Adipocyte (in vitro differentiated cells): ENCODE measurements at places on chromosomes 2 and 18.

- DNase-seq, result peak; percentile 50
Observed at GRCh38 chr2:172552547-172553291, 3.2 kb upstream of the PDK1 start.

GRCh38 chr2:65765376-65765775, 333.0 kb upstream of the SPRED2 start:
- no peak for DNase-seq

GRCh38 chr2:173392731-173393130, 38.1 kb downstream of the CDCA7 start:
- no peak for DNase-seq

- no peak for DNase-seq
Observed at GRCh38 chr18:12098374-12098773, 4.7 kb downstream of the ANKRD62 start.

GRCh38 chr18:49183921-49184320, 233.2 kb upstream of the SMAD7 start:
- DNase-seq, result no peak

DNA sequence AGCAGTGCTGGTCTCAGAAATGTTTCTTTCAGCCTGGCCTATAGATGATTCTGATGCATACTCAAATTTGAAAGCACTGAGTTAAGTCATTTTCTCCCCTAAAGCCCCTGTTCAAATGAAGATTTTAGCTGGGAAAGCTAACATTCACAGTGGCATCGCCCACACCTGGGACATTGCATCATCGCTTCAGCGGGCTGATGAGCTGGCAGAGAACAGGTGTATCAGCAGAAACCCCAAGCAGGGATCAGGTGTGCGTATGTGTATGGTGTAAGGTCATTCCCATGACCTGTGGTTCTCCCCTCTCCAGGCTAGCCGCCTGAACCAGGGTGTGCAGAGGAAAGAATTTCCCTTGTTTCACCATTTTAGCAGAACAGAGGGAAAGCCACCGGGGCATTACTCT, 56.3 kb downstream of the EPAS1 start:
- DNase-seq, result no peak

- DNase-seq, result no peak
Observed at GRCh38 chr18:335733-336132, 67.9 kb upstream of the THOC1 start.

DNA sequence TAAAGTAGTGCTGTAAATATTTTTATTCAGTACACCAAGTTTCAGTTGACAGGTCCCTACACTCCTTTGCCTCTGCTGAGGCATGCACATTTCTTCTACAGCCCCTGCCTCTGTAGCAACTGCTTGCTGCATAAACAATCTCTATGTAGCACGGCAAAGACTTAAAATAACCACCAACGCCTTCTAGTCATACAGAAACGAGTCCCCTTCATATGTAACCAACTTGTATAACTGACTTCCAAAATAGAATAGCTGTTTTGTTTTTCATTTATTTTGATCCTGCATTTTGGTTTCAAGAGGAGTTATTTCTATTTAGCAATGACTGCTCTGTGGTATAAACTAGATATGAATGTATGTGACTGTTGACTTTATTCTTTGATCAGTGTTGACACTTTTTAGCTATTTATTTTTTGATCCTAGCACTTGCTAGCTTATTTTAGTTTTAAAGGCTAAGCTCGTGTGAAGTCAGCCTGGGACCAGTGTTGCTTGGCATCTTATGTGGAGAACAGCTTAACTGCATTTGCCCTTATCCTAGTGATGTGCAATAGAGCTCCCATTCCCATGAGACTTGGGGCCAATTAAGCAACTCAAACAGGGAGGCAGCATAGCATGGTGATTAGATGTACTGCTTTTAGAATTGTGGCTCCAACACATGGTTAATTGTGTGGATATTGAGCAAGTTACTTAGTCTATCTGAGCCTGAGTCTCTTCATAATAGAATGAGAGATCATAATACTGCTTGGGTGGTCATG, 79.6 kb downstream of the HRH4 start:
- DNase-seq, result no peak

DNA sequence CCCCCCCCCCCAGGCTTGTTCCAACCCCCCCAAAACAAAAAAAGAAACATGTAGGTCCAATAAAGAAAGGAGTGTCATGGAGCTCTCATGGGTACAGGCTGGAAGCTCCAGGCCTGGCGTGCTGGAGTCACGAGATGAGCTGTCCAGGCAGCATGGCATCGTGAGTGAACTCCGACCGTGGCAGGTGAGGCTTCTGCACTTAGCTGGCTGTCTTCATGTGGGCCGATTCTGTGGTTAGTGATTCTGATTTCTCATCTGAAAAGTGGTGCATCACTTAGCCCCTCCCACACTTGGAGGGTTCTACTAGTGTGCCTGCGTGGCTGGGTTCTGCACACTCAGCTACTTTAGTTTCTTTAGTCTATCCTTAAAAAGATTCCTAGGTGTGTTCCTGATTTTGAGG, 126.4 kb upstream of the MGAT5 start:
- no peak for DNase-seq

DNA sequence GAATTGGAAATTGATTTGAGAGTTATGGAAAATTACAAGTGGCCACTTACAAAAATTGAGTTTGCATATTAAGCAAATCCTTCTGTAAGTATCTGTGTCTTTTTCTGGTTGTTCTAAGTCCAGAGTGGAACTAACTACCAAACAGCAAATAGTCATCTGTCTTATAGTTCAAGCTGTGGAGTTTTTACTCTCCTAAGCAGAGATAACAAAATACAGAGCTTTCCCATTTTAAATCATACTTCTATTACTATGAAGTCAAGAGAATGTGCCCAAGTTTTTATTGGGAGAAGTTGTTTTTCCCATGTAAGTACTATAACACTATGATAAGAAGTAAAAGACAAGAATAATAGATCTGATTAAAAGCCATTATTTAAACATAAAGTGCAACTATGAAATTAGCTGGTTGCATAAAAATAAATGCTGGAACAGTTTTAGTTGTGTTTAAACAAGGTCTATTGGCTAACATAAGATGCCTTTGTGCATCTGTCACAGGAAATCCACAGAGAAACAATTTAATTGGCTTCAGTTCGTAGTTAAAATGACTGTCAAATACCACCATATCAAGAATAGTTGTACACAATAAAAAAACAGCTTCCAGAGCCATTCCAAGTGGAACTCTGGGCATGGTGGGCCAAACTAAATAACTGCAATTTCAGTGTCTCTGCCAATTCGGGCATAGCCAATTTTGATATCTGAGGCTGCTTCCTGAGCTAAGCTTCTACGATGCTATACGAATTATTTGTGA, 1467.4 kb upstream of the NXPH2 start:
- peak; percentile 64 for DNase-seq

GRCh38 chr2:96937586-96937985, 48.8 kb downstream of the FAM178B start:
- DNase-seq, result no peak

DNA sequence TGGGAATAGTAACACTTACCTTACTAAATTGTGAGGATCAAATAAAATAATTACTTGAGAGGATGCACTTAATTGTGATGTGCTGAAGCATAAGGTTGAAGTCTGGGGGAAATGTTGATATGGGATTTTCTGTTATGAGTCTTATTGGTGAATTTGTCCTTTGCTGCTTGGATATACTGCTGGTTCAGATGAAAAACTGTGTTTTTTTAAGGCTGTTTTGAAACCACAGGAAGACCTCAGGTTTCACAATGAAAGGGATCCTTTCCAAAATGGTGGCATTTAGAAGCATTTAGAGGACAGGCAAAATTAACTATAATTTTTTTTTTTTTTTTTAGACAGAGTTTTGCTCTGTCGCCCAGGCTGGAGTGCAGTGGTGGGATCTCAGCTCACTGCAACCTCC, 34.9 kb downstream of the SPATS2L start:
- peak; percentile 42 for DNase-seq

DNA sequence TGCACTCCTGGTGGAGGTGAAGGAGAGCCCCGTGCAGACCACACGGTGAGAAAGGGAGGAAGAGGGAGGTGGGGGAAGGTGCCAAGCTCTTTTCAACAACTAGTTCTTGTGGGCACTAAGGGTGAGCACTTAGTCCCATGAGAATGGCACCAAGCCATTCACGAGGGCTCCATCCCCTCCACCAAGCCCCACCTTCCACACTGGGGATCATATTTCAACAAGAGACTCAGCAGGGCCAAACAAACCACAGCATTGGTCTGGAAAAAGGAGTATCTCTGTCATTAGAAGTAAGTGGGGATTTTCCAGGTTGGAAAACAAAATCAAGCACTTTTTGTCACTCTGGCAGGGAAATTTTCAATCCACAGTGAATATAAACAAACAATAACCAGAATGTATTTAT, 38.4 kb downstream of the ZAP70 start:
- peak; percentile 10 for DNase-seq

GRCh38 chr2:192886636-192887035, 691.9 kb upstream of the TMEFF2 start:
- no peak for DNase-seq

- no peak for DNase-seq
Observed at GRCh38 chr2:43201497-43201896, 24.9 kb downstream of the ZFP36L2 start.

DNA sequence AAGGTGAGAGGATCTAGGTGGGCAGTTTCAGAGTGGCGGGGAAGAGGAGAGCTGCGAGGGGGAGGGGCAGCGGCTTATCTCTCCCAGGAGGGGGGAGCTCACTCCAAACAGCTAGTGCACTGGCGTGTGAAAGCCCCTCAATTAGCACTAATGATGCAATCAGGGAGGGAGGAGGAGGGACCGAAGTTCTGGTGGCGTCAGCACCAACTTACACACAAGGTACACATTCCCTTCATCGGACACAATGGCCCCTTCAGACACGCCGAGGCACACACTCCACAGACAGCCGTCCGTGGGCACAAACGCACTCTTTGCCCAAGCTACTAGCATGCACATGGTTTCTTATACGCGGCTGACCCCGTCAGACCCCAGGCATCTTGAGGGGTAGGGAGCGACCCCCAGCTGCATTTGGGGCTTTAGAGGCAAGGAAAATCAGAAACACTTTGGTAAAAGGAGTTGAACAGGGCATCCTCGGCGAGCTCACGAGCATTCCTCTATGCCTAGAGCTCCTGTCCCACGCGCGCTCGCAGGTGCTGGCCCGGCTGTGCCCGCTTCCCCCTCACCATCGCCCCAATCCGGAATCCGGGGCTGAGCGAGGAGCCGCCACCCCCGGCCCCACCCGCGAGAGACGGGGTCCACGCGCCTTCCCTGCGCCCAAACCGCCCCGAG, 868 bp upstream of the PKDCC start:
- no peak for DNase-seq

GRCh38 chr2:135773319-135773718, 31.7 kb downstream of the UBXN4 start:
- no peak for DNase-seq

DNA sequence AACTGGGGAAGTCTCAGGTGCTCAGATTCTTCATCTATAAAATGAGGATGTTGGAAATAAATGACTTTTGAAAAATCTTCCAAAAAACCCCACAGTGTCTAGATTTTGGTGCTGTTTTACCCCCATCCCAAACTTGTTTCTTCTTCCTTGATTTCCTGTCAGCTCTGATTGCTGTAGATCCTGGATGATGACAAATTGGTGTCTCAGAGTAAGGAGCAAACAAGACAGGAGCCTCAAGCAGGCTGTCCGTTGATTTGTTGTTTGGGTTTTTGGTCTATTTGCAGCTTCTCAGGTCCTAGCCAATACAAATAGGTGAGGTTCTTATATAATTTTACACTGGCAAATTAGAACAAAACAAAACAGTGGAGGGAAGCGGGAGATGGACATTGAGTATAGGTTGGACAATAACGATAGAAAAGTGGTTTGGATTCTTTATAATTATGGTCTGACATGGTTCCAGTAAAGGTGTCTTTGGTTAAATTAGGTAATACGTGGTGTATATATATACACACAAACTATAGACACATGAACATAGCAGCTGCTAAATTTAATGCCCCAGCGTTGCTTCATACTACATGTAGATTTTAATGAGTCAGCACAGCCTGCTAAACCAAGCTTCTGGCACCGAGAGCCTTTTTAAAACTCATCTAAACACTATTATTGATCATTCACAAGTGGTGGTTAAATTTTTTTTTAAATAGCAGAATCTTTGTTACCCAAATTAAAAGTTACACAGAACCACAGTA, 142.5 kb downstream of the FMNL2 start:
- no peak for DNase-seq

GRCh38 chr2:72770879-72771461, 54.9 kb downstream of the EXOC6B start:
- DNase-seq, result peak; percentile 93

DNA sequence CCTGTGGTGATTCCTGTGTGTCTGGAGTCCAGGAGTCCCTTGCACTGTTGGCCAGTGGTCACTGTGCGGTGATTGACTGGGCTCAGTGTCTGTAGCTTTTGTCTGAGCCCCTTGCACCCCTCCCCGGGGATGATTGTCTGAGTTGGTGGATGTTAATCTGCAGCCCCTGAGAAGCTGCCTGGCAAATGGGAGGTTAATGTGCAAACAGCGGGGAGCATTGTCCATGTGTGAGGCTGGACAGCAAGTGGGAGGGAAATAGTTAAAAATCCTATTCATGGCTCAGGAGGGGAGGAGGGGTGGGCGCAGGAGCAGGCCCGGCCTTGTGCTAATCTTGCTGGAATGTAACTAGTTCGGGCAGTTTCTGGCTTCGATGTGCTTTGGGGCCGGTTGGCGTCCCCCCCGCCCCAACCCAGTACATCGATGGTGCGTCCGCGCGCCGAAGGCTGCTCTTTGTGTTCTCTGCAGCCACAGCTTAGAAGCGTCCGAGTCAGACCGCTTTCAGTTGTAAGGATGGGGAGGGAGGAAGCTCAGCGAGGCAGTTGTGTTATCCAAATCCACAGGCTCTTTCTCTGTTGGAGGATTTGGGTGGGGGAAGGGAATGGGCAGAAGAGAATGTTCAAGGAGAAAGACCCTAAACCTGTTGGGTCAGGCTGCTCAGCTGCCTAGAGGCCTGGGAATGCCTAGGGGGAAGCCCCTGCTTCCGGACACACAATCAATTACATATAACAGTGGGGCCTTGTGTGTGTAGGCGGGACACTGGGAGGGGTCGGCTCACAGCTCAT, 71.8 kb downstream of the TGOLN2 start:
- DNase-seq, result peak; percentile 70

GRCh38 chr2:162261032-162261945, 18.0 kb upstream of the FAP start:
- DNase-seq, result peak; percentile 61

DNA sequence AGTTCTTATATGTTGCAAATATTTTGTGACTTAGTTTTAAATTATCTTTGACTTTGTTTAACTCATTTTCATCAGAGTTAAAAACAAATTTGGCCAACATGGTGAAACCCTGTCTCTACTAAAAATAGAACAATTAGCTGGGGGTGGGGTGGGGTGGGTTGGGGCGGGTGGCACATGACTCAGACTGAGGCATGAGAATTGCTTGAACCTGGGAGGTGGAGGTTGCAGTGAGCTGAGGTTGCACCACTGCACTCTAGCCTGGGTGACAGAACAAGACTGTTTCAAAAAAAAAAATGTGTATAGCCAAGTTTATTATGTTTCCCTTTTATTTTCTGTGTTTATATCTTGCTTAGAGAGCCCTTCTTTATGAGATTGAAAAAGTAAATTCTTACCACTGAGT, 14.2 kb upstream of the LIPG start:
- no peak for DNase-seq
